ENCODE measurements at places on chromosomes 7 and 10.

DNA sequence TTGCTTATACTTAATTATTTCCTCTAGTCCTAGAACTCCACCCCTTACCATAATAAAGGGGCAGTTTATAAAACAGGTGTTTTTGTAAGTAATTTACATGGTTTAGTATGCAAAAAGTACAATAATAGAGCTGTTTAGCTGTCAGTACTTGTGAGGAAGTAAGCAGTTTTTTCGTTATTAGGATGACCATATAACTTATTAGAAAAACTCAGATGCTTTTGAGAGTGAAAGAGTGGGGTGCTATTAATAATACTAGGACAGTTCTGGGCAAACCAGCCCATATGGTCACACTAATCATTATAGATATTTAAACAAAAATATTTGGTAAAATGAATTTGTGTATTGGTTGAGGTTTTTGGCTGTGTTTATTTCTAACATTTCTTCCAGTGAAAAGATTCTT lies 201.9 kb upstream of the KAT6B start:
- DNase-seq = no peak

- DNase-seq = no peak
Measured at GRCh38 chr7:47801423-47801822, 146.8 kb downstream of the PKD1L1 start.

GRCh38 chr10:71989661-71990454 lies 25.7 kb downstream of the CHST3 start:
- no peak for DNase-seq

DNA sequence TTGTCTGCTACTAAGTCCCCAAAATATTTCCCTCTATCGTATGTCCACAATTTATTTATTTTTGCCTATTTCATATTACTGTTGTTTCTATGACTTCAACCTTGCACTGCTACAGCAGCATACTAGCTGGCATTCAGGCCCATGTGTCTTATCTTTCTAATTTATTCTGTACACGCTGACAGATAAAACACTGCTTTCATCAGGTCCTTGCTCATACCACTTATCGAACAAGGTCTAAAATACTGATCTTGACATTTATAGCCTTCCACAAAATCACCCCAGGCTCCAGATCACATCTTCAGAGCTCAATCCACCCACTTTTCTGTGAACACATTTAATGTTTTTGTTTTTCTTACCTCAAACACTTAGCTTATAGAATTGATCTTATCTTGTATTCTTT lies 374.6 kb downstream of the THSD7A start:
- no peak for DNase-seq

GRCh38 chr7:30706316-30706715 lies 24.1 kb upstream of the CRHR2 start:
- DNase-seq = no peak

GRCh38 chr10:73814276-73814895 lies 3.0 kb upstream of the NDST2 start:
- no peak for DNase-seq

- no peak for DNase-seq
Measured at GRCh38 chr10:13457958-13458686, 70.7 kb downstream of the BEND7 start.

DNA sequence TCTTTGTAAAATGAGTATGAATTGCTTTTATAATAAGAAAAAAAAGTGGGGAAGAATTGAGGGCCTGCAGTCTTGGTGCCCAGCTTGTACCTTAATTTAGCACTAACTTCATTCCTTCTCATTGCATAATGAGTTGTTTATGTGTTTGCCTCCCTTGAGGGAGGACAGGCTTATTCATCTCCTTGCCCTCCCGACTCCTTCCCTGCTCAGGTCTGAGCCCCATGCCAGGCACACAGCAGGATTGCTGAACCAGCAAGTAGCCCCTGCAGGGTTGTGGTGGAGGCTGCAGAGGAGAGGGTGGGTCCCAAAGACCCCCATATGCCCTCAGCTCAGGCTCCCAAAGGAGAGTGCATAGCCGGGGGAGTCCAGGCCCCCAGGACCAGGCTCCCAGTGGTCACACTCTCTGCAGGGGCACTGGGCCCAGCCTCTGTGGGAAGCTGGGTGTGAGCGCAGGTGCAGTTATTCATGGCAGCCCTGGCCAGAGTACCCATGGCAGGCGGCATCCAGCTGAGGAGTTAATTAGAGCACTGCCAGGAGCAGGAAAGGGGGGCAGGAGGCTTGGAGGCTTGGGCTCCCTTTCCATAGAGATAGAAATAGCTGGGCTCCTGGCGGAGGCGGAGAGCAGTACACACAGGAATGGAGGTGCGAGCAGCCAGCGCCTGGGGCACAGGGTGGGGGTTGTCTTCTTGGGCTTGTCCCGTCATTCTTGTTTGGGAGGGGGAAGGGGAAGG lies 28.2 kb upstream of the GOLGA7B start:
- no peak for DNase-seq

DNA sequence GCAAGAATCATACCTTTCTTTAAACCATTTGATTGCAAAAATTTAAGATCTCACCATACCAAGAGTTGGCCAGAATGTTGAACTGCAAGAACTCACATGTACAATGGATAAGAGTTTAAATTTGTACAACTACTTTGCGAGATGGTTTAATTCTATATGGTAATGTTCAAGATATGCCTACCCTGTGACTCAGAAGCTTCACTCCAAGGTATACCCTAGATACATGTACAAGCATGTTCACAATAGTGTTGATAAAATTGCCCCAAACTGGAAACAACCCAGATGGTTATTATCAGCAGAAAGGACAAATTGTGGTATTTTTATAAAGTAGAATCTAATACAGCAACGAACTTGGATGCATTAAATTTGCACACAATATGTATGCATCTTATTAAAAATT lies 25.1 kb upstream of the RAB18 start:
- DNase-seq = no peak

GRCh38 chr7:158682456-158682855 lies 22.1 kb downstream of the NCAPG2 start:
- DNase-seq = no peak

GRCh38 chr7:117068511-117069145 lies 115.3 kb downstream of the ST7 start:
- DNase-seq = no peak

All from naive thymus-derived CD8-positive, alpha-beta T cell (primary cell).